ENCODE measurements at places on chromosomes 1 and 21.

DNA sequence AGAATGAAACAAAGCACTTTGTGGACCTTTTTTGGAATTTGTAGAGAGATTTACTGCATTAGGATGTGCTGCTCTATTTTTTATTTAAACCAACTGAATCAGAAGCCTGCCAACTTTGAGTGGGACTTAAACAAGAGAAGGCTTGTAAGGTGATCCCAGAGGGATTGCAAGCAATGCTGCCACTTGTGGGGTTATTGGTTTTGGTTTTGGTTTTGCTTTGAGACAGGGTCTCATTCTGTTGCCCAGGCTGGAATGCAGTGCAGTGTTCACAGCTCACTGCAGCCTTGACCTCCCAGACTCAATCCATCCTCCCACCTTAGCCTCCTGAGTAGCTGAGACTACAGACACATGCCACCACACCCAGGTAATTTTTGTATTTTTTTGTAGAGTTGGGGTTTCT, 32.2 kb upstream of the GNG5 start:
- DNase-seq = no peak

GRCh38 chr1:50780797-50781196, 179.3 kb downstream of the FAF1 start:
- no peak for DNase-seq

DNA sequence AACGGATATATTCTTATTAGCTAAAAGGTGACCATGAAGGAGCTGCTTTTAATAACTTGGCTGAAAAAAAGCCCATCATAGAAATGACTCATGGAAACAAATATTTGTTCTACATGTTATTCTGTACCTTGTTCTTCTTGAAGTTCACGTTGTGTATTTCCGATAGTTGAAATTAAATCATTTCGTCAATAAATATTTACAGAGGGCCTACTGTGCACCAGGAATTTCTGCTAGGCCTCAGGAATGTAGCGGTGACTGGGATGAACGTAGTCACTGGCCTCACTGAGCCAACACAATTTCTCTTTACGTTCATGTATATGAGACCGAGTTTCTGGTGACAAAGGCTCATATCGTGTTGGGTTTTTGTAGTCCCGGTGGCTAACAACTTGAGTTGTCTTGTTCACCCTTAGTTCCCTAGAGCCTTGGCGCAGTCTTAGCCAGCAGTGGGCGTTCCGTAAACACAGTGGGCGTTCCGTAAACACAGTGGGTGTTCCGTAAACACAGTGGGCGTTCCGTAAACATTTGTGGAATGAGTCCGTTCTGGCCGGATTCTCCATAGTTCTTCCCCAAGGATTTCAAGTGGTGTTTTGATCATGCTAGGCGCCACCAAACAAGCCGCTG, 53.2 kb upstream of the VAMP3 start:
- DNase-seq = no peak

GRCh38 chr21:34548781-34549376, 36.9 kb upstream of the KCNE1 start:
- DNase-seq = no peak

GRCh38 chr1:225361176-225361575, 66.7 kb downstream of the LBR start:
- DNase-seq = no peak

DNA sequence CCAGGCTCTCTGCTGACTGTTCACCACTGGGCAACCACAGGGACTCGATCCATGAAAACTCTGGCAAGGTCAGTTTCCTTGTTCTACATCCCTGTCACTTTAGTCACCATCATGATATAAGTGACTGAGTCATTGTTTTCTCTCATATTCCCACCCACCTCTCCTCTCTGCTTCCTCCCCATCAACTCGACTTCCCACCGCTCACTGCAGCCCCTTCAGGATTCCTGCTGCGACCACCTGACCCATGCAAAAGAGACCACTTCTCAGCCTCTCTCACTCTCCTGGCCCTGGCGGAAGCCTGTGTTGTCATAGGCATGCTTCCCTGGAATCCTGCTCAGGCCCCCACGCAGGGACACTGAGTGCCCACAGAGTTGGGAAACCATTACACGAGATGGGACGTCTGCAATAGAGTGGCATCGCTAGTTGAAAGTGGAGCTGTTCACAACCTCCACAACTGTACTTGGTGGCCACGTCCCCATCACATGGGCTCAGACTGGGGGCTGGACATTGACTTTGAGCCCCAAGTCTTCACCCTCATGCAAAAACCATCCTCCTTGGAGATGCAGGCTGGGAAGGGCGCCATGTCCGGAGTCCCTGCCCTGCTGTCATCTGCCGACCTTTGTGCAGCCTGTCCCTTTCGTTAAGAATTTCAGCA, 1.8 kb upstream of the TFF2 start:
- DNase-seq = no peak

GRCh38 chr1:35120458-35121133, 41.4 kb downstream of the ZMYM1 start:
- peak; percentile 16 for DNase-seq

DNA sequence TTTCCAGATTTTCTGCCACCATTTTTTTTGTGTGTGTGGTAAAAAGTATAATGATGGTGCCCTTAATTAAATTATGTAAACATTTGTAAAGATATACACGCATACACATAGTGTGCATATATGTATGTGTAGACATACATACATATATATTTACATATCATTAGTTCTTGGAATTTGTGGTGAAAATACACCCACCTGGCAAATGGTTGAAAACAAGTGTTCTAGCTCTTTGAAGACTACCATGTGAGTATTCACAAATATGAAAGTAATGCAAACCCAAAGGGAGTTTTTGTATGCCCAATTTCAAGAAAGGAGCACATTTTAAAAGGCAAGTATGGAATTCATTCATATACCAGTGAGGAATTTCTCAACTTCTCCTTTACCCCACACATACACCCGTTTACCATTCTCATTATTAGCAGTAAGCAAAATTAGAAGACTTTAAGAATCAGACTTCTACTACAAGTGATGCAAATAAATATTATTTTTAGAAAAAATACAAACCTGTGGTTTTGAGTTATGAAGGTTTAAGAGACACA, 8.0 kb downstream of the RABGAP1L start:
- no peak for DNase-seq

- DNase-seq = no peak
These were observed 6.8 kb upstream of the IL24 start for GRCh38 chr1:206890125-206891060.

DNA sequence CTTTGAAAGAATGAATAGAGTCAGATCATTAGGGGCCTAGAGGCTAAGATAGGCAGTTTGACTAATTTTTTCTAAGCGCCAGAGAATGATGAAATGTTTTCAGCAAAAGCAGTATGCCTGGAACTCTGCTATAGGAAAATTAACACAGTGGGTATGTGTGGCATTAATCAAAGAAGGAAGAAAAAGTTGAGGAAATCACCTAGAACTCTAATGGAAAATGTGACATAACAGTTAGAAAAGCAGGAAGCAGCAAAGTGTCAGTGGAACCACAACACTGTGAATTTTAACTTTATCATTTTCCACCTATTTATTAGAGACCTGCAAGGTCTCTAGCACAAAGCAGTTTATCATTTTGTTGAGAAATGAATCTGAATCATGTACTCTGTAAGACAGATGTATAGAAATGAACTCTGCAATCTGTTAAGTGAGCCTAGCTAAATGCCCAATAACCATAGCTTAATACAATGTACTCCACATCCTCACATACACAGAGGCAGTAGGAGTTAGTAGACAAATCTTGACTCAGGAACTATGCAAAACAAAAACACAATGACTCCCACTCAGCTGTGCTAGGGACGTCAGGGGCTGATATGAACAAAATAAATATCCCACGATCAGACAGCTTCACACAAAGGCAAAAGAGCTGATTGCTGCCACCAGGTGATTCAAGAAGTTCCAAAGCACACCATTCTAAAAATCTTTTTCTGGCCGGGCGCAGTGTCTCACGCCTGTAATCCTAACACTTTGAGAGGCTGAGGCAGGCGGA, 500.7 kb upstream of the NFIA start:
- DNase-seq = no peak

- no peak for DNase-seq
These were observed 7.5 kb upstream of the RAB3B start for GRCh38 chr1:51997974-51998382.

DNA sequence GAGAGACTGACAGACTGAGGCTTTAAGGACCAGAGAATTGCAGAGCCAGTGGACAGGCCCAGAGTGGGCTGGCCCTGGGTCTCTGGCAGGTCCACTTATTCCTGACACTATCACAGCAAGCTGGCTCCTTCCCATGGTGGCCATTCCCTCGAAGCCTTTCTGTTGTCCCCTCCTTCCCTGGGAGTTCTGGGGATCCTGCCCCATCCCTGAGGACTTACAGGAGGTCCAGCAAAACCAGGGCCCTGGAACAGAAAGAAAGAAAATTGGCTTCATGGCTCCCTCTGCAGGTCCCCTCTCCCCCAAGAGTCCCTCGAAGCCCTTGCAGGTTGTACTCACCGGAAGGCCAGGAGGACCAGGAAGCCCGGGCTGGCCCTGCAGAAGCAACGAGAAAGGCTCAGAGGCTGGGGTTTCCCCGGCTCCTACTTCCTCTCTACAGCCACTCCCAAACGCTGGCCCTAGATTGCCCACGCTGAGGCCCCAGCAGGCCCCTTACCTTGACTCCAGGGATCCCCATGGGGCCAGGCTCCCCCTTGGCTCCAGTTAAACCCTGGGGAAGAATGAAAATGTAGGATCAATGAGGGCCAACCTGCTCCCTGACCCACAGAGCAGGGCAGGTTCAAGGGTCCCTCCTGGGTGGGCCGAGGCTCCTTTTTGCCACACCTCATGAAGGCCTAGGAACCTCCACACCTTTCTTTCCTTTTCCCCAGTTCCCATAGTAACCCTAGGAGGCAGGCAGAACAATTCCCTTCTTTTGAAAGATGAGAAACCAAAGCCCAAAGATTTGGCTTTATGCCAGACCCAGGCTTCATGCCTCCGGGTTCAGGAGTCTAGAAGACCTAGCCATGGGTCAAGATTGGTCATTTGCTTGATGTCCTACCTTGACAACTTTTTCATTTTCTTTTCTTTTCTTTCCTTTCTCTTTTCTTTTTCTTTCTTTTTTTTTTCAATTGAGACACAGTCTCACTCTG, 4.6 kb downstream of the COL9A2 start:
- DNase-seq = no peak

- no peak for DNase-seq
These were observed 36.5 kb downstream of the IGSF21 start for GRCh38 chr1:18144062-18144461.

DNA sequence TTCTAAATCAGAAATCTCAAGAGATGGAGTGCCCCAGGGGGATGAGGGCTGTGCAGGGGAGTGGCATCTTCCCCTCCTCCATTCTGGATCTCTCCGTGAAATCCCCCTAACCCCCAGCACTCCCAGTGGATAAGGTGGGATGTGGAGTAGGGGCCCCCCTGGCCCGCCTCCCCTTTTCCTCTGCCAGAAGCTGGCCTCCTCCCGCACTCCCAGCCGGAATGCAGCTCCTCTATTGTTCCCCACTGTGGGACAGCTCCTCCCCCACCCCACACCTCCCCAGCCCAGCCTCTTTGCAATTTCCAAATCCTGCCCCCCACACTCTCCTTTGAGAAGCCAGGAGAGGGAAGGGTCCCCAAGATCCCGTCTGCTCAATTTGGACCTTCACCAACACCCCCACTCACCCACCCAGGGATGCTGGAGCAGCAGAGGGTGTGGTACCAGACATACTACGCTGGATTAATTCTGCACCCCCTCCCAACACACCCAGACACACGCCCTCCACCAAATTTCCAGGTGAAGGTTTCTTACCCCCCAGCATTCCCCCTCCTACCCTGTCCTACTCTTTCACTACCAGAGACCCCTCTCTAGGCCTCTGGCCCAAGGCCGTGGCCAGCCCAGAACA, 1.9 kb downstream of the MEX3A start:
- DNase-seq = no peak

GRCh38 chr1:181768211-181768929, 285.1 kb downstream of the CACNA1E start:
- DNase-seq = no peak

GRCh38 chr1:170776252-170776651, 112.3 kb downstream of the PRRX1 start:
- no peak for DNase-seq

DNA sequence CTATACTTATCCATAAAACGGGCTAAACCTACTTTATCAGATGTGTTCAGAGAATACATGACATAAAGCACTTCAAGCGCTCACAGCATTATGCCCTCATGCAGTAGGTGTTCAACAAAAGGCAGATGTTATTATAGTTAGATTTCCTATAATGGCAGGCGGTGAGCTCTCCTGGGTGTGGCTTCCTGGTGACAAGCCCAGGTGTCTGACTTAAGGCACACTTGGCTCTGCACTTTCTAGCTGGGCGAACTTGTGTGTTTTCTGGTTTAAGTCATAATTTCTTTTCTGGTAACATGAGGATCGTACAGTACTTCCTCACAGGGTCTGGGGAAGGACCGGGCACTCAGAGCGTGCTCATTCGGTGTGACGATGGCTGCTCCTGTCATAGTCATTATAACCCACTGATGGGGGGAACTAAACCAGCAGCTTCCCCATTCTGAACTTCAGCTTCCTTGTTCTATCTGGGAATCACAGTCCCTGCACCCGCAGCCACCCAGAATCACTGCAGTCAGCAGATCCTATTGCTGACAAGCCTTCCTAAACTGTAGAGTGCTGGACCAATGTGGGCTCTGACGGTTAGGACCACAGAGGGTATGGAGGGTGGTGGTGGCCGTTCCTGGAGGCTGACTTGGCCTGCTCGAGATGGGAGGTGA, 52.8 kb downstream of the IGSF21 start:
- no peak for DNase-seq

DNA sequence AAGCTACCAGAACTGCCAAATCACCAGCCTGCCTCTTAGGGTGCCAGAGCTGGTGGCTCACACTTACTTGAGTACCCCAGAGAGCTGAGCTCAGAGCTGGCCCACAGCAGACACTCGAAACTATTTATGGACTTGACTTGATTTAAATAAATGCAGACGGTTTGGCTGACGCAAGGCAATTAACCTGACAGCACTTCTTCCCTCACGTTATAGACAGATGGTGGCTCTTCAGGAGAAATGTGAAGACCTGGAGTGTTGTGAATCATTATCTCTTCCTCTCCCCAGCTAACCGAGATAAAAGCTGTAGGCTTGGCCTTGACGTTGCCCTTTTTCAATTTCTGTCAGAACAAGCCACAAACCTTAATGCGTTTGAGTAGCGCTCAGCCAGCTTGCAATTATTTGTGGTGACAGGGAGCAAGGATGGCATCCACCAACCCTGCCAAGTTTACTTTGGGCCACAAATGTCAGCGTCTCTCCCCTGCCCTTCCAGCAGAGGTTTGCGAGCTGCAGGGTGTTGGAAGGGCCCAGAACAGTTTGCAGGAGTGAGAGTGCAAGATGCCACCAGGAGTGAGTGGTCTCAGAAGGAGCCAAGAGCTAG, 34.0 kb upstream of the BCAR3 start:
- no peak for DNase-seq

DNA sequence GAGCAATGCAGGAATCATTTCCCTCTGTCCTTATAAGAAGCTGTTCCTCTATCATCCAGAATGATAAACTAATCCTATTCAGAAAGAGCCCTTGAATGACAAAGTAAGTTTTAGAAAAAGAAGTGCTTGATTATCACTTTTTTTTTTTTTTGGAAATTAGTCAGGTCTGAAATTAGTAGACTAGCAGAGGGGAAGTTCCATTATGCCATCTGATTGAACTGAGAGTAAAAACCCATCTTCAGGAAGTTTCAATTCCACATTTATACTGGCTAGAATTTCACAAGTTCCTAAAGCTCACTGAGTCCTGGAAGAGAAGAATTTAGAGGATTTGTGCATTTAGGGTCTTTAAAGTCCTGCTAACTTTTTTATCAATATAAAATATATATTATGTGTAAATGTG, 128.8 kb upstream of the COA6 start:
- no peak for DNase-seq

GRCh38 chr1:185608177-185608576, 126.0 kb upstream of the HMCN1 start:
- no peak for DNase-seq

All from activated CD8-positive, alpha-beta memory T cell treated with anti-CD3 and anti-CD28 coated beads, Interleukin-2, amount 50 U/mL, for 4 hours (primary cell).